ENCODE measurements at places on chromosomes 2 and 18. TPM values are rescaled to one million over a fixed set of nuclear protein-coding genes. Genes with fewer than 3 reads are reported as not detected.

GRCh38 chr2:200985799-200986198 lies 22.3 kb upstream of the ORC2 start:
- DNase-seq = no peak

- DNase-seq = no peak
These were observed 164.4 kb downstream of the PDE11A start for GRCh38 chr2:177908182-177908581.

DNA sequence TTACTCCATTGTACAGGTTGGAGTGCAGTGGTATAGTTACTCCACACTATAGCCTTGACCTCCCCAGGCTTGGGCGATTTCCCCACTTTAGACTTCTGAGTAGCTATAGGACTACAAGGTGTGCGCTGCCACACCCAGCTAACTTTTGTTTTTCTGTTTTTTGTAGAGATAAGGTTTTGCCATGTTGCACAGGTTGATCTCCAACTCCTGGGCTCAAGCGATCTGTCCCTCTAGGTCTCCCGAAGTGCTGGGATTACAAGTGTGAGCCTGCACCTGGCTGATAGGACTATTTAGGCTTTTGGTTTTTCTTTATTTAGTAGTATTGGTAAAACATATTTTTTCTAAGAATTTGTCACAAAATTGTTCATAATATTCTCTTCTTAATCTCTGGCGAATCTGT lies 121.7 kb downstream of the PHLPP1 start:
- no peak for DNase-seq

DNA sequence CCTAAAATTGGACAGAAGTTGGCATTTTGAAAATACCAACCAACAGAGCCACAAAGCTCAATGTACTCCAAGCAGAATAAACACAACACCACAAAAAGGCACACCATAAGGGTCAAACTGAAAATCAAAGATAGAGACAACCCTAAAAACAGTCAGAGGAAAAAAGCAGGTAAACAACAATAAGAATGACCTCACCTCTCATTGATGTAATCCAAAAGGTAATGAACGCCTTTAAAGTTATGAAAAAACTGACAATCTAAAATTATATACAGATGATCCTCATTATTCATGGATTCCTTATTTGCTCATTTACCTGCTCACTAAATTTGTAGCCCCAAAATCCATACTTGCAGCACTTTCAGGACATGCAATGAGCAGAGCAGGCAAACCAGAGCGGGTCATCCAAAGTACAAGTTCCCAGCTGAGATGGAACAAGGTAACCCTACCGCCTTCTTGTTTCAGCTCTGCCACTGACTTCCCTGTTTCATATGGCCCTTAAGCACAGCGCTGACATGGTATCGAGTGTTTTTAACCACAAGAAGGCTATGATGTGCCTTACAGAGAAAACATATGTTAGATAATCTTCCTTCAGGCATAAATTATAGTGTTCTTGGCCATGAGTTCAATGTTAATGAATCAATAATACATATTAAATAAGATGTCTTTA lies 17.0 kb downstream of the RTN4 start:
- DNase-seq = no peak

Gene COLEC12
- not detected for total RNA-seq

Data from activated CD4-positive, alpha-beta T cell treated with anti-CD3 and anti-CD28 coated beads for 36 hours (primary cell).